ENCODE measurements at places on chromosomes 16 and 17.

DNA sequence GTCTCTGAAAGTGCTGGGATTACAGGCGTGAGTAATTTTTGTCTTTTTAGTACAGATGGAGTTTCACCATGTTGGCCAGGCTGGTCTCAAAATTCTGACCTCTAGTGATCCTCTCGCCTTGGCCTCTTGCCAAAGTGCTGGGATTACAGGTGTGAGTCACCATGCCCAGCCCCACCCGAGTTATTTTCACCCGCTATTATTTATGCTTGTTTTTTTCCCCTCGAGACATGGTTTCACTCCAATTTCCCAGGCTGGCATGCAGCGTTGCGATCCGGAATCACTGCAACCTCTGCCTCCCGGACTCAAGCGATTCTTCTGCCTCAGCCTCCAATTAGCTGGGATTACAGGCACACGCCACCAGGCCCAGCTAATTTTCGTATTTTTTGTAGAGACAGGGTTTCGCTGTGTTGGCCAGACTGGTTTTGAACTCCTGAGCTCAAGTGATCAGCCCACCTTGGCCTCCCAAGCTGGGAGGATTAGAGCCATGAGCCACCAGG lies 9.2 kb downstream of the RPL23 start:
- DNase-seq, result no peak

GRCh38 chr16:87780385-87780989 lies 14.7 kb upstream of the KLHDC4 start:
- no peak for DNase-seq

- no peak for DNase-seq
These were observed 11.8 kb downstream of the RFFL start for GRCh38 chr17:35051579-35052240.

DNA sequence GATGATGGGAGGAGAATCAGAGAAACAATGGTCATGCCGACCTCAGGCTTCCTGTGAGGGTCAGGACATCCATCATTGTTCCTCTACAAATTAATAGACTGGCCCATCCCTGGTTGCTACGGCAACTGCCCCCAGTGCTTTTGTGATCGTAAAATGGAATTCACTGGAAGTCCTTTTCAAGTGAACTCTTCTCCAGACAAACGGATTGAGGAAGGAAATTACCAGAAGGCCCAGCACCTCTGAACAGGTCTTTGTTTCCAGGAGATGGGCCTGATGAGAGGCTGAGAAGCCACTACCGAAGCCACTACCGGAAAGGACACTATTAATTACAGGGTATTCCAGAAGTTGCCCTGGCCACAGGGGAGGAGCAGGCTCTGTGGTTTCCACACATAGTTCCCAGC lies 126.0 kb downstream of the MGAT5B start:
- DNase-seq, result no peak

GRCh38 chr17:38333635-38334295 lies 10.0 kb downstream of the GPR179 start:
- DNase-seq, result no peak

DNA sequence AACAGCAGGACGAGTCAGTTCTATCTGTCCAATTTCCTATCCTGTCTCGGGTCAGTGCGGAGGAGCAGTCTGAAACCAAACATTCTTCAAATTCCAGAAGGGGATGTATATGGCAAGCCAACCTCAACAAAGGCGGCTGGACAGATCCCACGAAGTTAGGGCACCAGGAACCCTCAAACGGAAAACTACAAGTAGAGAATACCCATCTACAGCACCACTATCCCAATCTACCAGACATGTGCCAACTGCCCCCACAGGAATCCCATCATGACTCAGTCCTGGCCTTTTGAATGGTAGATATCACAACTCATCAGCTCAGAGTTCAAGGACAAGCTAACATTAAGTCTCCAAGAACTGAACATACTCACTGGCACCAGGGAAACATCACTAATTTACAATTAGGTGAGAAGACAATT lies 2.3 kb downstream of the NAT9 start:
- no peak for DNase-seq

- no peak for DNase-seq
These were observed 201.0 kb downstream of the SPECC1 start for GRCh38 chr17:20210180-20210579.

GRCh38 chr17:14741491-14741890 lies 440.6 kb downstream of the HS3ST3B1 start:
- DNase-seq, result no peak

DNA sequence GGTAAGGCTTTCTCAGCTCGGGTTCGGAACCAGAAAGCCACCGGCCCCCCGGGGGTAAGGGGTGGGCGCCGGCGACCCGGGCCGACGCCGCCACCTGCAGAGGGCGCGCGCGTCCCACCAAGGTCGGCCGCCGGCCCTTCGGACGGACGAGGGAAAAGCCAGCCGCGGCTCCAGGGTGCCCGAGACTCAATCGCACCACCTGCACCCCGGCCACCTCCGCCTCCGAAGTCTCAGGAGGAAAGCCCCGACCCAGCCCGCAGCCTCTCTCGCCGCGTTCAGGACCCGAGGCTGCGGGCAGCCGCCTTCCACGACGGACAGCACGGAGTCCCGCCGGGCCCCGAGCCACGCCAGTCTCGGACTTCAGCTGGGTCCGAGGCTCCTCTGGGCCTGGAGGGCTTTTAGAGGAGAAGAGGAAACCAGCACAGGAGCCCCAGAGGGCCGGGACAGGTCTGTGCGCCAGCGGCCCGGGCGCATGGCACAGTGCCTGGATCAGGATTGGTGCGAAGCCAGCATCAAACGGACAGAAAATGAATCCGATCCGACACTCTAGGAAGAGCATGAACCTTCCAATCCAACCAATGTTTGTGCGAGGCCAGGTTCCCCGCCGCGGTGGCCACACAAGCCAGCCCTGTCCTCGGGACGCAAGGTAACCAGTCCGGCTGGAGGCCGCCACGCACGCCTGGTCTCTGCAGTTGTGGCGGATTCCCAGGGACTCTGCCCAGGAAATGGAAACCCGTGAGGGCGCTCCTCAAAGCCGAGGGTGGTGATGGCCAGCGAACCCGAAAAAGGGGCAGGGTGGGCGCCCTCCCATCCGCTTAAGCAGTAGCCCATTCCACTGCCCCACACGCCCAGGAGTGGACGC lies 6.7 kb downstream of the CBX8 start:
- DNase-seq, result no peak

GRCh38 chr16:19135201-19135842 lies 21.6 kb downstream of the ITPRIPL2 start:
- no peak for DNase-seq

GRCh38 chr17:28765038-28765437 lies 21.2 kb downstream of the TRAF4 start:
- DNase-seq, result no peak

GRCh38 chr17:58757162-58757613 lies 1.5 kb downstream of the PPM1E start:
- DNase-seq, result no peak

GRCh38 chr17:37064206-37064605 lies 115.5 kb downstream of the AATF start:
- DNase-seq, result no peak

DNA sequence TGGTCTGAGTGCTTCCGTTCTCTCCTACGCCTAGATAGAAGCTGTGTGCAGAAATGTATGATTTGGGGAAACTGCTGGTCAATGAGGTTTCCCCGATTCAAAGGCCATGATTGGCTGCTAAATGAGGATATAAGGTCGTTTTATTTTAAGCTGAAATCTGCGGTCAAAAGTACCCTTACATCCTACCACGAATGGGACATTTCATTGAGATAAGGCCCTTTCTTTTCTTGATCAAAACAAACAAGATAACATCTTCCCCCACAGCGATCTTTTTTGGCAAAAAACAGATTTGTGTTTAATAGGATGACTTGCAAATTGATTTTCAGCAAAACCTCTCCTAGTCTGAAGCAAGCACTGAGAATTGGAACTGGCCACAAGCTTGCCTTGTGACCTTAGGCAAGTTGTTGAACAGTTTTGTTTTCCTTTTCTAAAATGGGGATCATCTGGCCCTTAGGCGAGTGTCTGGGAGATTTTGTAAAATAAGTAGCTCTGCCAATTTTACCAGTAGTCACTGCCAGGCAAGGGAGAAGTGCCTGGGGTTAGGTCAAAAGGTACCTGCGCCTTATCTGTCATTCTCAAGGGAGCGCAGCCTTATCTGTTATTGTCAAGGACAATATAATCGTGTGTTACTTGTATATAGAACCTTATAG lies 635 bp downstream of the SCPEP1 start:
- no peak for DNase-seq

- DNase-seq, result no peak
These were observed 5.9 kb downstream of the CA5A start for GRCh38 chr16:87930456-87930855.

GRCh38 chr17:3754458-3755334 lies 31.0 kb downstream of the HASPIN start:
- no peak for DNase-seq

- no peak for DNase-seq
These were observed 11.7 kb upstream of the MNT start for GRCh38 chr17:2412561-2413021.

GRCh38 chr17:71163121-71163812 lies 957.6 kb upstream of the SOX9 start:
- DNase-seq, result no peak

DNA sequence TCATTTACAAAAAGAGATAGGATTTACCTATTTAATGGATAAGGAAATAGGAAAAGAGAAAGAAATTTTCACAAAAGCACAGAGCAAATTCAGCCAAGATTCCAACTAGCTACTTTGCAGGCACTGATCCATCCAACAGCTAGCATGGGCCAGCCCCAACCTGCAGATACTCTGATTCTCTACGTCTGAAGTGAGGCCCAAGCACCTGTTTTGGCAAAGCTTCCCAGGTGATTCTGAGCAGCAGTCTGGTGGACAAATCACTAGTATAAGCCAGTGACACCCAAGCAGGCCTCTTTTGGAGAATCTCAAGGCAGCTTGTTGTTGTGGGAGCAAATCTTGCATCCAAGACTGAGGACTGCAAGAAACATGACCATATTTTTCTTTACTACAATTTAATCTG lies 20.9 kb upstream of the CALB2 start:
- DNase-seq, result no peak

- DNase-seq, result no peak
These were observed 148.7 kb upstream of the SDK2 start for GRCh38 chr17:73792994-73793393.

GRCh38 chr17:63847525-63848249 lies 5.2 kb upstream of the SMARCD2 start:
- no peak for DNase-seq

DNA sequence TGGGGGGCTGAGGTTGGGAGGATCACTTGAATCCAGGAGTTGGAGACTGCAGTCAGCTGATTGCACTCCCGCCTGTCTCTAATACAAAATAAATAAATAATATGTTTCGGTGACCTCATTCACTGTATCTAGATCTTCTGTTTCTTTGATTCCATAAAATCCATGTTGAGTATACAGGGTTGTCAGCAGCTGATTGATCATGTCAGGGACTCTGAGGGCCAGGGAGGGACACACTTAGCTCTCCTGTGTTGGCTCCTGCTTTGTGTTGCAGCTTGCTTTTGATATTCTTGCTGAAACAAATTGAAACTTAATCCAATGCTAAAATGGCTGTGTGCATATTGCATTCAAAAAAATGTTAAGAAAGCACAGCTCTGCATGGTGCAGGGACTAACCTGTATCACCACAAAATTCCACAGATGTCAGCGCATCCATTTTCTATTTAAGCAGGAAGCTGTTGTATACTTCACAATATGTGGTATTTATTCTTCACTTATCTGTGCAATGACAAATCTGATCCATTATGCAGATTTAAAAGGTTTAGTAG lies 454.5 kb downstream of the CDH11 start:
- no peak for DNase-seq

GRCh38 chr16:24851700-24852099 lies 5.9 kb downstream of the SLC5A11 start:
- no peak for DNase-seq

GRCh38 chr16:86531641-86532525 lies 21.6 kb downstream of the FOXF1 start:
- no peak for DNase-seq

GRCh38 chr17:40321961-40322357 lies 13.0 kb downstream of the RARA start:
- DNase-seq, result no peak

DNA sequence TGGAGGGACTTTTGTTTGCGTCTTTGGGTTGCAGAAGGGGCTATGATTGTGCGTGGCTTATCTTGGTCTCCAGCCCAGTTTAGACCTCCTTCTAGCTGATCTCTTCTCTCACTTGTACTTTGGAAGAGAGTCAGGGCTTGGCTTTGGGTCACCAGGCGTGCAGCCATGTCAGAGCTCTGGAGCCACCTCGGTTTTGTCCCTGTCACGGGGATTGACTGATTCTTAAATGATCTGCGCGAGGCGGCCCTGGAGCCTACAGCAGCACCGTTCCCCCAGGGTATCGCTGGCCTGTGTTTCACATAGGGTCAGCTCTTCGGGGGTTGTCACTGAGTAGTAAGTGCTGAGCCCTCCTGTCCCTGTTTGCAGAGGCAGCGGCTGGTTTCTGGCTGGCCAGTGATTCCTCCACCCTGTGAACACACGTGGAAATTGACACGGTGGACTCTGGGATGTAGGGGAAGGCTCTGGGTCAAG lies 209.8 kb upstream of the CHMP6 start:
- DNase-seq, result no peak

DNA sequence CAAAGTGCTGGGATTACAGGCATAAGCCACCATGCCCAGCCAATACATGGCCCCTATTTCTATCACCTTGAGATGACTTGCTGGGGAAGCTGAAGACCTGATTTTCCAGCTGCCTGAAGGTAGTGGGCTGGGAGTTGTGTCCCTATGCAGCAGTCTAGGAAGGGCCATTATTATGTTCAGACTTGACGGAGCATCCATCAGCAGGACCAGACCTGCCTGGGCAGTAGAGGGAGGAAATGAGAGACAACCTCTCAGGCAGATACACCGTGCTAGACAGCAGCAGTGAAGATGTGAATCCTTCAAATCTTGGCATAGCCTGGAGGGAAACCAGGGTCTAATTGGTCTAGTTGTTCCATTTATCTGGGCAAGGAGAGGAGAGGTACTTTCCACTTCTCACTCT lies 35.6 kb upstream of the PHOSPHO1 start:
- no peak for DNase-seq

DNA sequence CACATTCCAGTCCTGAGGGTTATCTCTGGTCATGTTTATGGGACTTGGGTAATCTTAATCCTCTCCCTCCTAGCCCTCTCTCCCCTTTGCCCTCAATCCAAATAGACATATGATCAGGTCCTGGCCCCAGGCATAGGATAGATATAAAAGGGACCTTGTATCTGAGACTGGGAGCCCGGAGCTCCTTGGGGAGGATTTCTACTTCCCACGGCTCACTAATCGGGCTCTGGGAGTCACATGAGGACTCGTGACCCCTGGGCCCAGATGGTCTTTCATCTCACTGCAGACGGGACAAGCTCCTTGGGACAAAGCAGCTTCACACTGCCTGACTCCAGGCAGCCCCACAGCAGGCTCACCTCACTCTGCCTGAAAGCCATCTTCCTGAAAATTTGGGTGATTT lies 57.8 kb upstream of the LYRM9 start:
- DNase-seq, result no peak

GRCh38 chr17:68497885-68498319 lies 14.3 kb upstream of the PRKAR1A start:
- DNase-seq, result no peak

Data from HS-27A (cell line).